ENCODE measurements at places on chromosomes 13 and 19.

DNA sequence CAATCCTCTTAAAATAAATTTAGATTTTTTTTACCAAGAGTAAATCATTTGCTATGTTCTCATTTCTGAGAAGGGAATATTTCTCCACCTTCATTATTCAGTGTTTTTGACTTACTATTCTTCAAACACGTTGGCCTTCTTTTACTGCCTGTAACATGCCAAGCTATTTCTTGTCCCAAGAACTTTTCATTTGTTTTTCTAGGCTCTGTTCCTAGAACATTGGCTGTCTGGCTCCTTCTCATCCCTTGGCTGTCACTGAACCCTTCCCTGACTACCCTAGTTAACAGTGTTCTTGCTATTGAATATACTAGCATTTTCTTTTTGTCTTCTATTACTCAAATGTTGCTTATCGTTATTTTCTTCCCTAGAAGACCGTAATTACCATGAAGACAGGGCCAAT is 248.1 kb downstream of the ITGBL1 start:
- no peak for DNase-seq

DNA sequence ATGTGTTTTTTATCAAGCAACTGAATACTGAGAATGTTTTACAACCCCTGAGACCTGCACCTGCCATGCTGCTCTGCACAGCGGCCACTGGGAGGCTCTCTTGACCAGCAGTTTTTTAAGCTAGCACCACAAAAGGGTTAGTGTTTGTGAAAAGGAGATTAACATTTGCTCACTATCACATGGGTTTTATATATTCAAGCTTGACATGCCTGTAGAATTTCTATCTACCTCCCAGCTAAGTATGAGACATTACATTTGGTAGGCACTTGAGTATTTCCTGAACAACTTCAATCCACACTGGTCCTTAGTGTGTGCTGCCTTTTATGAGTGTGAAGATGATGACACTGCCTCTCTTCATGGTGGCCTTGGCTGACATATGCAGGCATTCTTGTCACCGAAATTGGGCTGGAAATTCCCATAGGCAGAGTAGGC is 1238.9 kb downstream of the UQCRFS1 start:
- peak; percentile 22 for DNase-seq

DNA sequence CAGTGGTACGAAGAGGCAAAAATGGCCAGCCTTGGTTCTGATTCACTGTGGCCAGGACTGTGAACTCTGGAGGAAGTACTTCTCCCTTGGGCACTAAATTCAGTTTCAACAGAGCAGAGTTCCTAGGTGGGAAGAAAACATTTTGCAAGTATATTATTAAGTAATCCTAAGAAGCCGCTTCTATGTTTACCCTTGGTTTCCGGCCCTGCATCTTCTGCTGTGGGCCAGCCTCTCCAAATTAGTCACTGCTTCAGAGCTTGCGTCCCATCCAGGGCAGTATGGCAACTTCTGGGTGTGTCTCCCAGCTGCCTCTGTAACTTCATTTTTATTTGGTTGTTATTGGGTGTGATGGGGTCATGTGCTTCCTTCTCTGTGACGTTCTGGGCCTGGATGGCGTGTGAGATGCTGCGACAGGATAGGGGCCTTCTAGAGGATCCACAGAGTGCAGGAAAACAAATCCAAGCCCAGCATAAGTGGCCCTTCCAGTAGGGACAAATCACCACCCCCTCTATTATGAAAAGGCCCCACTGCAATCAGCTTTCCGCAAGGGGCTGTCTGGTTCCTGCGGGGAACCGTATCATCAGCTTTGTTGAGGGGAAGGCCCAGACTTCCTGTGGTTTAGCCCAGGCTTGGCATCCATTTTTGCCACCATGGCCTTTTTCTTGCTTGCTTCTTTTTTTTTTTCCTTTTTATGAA is 55.1 kb upstream of the C1QTNF9 start:
- no peak for DNase-seq

DNA sequence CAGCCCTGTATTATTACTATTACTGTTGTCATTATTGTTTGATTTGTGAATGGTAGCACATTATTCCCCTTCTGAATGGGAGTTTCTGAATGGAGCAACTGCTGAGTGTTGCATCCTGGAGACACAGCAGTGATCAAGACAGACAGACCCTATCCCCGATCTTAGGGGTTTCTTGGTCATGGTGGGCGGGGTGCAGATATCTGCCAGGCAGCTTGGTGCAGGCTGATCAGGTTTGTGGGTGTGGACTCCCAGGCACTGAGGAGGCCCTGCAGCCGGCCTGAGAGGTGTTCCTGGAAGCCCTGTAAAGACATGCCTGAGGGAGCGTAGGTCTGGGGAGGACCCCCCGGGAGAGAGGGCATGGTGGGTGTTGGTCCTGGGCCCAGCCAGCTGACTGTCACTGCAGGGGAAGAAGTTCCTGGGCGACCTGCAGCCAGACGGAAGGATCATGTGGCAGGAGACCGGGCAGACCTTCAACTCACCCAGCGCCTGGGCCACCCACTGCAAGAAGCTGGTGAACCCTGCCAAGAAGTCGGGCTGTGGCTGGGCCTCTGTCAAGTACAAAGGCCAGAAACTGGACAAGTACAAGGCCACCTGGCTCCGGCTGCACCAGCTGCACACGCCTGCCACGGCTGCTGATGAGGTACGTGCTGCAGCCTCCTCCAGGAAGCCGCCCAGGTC is 2.1 kb downstream of the MPND start:
- no peak for DNase-seq

DNA sequence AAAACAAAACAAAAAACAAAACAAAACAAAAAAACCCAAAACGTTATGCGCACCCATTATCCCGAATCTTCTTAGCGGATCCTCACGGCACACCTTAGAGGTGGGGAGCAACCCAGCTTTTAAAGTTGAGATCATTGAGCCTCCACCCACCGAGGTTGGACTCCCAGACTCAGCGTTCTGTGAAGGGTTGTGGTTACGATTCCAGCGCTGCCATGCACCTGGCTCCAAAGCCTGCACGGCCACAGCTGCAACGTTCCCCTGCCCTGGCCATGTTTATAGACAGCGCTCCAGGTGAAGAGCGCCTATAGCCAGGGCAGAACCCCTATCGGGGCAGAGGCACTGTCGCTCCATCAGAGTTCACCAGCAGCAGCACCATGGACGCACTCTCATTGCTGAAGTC is 18.7 kb upstream of the LILRA2 start:
- DNase-seq = no peak

- no peak for DNase-seq
Observed at GRCh38 chr13:76398425-76398824, 487.8 kb downstream of the KCTD12 start.

DNA sequence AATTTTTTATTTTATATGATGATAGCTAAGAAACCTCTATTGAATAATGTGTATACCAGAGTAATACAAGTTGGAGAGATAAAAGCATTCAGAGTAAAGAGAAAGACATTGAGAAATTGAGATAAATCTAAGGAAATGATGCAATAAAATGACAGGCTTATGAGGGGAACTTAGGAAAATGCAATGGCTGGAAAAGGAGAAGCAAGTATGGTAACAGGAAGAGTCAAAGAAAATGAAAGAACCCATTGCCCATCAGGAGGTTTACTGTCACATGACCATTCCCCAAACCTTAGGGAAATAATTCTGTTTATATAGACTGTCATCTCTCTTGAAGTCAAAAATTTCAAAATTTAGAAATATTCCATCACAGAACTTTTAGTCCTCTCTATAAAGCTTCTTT is 808.0 kb upstream of the PRR20A start:
- DNase-seq = no peak

GRCh38 chr19:20787786-20788185 is 11.7 kb downstream of the ZNF66 start:
- no peak for DNase-seq

DNA sequence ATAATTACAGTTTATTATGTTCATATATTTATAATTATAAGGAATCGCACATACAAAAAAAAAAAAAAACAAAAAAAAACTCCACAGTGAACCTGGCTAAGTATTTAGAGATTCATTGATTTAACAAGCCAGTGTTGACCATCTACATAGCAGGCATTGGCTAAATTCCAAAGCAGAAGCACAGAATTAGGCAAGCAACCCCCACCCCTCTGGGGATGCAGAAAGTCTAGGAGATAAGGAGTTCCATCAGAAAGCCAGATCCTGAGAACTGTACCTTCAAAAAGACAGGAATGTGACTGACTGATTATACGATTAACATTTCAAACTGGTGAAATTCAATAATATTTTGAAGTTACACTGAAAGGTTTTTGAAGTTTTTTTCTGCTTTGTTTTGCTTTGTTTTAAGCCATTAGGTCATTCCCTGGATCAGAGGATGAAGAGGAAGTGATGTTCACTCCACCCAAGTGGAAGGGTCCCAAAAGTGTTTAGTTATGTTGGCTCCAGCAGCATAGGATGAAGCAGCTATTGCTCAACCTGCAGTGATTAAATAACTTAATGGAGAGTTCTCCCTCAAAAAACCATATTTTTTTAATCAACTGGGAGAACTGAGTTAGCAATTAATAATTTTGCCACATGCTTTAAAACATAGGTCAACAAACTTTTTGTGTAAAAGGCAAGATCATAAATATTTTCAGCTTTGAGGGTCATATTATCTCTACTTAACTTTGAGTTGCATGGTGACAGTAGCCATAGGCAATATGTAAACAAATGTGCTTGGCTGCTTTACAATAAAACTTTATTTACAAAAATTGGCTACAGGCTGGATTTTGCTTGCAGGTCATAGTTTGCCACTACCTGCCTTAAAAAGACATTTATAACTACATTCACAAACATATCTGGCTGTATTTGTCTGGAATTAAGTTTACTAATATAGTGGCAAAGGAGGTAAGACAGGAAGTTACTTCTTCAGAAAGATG is 49.6 kb downstream of the DOCK9 start:
- DNase-seq = no peak

DNA sequence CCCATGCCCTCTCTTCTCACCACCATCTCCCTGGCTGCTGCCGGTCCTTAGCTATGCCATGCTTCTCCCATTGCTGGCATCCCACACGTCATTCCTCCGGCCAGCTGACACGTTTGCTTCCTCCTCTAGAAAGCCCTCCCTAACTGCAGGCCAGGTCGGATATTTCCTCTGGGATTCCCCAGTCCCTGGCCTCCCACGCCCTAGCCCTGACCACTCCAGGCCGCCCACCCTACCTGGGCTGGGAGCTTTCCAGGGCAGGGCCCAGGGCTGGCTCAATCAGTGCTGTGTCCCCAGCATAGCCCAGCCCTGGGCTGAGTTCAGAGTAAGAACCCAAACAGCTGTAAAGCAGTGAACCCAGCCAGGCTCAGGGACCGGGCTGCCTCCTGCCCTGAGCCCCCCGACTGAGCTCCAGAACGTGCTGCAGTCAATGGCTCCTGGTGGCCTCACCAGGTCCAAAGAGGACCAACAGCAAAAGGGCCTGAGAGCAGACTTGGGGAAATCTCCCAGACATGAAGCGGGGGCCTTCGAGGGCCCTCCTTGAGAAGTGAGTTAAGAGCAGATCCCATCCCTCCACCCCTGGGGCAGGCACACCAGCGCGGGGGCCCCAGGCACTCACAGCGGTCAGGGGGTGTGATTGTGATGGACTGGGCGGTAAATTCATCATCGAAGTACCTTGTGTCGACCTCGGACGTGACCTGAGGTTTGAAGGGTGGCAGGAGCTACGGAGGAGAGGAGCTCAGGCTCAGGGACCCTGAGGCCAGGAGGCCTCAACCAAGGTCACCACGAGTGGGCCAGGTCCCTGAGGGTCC is 8.1 kb upstream of the CCNP start:
- no peak for DNase-seq

- DNase-seq = no peak
Observed at GRCh38 chr19:17950310-17951156, 16.4 kb upstream of the KCNN1 start.

DNA sequence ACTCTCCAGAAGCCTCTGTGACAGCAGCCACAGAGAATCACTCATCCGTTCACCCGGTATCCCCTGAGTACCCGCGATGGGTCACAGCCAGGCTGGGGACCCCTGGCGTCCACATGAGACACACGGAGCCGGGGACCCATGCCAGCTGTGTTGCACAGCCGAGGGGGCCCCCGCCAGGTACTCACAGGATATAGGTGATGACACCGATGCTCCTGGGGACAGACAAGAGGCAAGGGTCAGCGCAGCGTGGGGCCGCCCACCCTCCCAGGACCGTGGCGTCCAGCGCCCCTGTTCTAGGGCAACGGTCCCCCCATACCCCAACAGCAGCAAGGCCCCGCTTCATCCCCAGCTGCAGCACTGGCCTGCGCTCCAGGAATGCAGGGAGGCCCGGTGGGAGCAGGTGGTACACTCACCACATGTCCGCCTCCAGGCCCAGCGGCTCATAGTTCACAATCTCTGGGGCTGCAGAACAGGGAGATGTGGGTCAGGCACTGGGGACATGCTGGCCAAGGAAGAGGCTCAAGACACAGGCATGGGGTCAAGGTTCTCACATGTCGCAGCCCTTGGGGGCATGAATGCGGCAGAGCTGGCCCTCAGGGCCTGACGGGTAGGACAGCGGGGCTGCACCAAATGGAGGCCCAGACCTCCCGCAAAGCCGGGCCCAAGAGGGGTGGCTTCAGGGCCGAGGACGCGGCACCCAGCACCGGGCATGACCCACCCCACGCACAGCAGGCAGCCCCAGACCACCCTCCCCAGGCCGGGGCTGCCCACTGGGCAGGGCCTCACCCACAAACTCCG is 7.2 kb downstream of the DAPK3 start:
- DNase-seq = no peak

DNA sequence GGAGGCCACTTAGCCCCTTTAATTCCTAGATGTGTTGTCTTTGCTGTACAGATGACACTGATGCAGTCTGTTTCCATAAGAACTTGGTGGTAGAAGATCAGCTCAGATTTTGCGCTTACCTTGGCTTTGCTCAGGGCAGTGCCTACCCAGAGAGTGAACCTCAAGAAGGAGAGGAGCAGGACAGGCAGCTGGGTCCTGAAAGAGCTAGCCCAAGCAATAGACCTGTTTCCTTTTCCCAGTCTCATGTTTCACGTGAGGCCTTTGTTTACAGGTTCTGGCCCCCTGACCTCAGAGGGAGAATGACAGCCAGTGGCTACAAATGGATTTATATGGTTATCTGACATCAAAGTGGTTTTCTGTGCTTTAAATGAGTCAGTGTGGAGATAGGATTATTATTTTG is 40.1 kb downstream of the METTL21C start:
- DNase-seq = no peak
